ENCODE measurements at places on chromosomes 4 and X.
A peak's percentile ranks its signal among the peaks of the same experiment; 100 is the strongest.

GRCh38 chrX:24464498-24464835, 619 bp upstream of the PDK3 start:
- ATAC-seq, result no peak

GRCh38 chr4:1752284-1753041, 31.1 kb downstream of the TACC3 start:
- no peak for ATAC-seq

DNA sequence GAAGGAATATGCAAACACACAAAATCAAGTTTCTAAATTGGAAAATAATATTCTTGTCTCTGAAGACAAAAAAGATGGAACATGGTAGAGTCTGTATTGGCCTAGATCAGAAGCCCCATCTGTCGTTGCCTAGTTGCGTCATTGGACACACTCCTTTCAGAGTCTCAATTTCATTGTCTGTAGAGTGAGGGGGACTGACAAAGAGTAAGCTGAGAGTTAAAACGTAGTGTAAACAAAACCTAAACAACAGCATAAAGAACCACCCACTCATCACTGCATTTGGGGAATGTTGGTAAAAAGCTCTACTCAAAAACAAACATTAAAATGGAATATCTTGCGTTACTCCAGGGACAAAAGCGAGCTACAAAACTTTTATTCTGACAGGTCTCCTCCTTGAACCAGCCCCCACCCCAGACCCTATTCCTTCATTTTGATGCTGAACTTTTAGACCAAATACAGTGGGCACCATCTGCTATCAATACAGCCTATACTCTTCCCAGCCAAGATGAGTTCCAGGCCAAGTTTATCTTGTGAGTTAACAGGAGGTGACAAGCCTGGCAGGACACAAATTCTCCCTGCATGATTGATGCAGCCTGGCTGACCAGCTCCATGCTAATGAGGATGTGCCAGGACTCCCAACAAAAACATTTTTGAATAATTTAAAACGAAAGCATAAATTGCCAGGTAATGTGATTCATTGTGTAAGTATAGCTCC, 125.2 kb downstream of the COL25A1 start:
- no peak for ATAC-seq

DNA sequence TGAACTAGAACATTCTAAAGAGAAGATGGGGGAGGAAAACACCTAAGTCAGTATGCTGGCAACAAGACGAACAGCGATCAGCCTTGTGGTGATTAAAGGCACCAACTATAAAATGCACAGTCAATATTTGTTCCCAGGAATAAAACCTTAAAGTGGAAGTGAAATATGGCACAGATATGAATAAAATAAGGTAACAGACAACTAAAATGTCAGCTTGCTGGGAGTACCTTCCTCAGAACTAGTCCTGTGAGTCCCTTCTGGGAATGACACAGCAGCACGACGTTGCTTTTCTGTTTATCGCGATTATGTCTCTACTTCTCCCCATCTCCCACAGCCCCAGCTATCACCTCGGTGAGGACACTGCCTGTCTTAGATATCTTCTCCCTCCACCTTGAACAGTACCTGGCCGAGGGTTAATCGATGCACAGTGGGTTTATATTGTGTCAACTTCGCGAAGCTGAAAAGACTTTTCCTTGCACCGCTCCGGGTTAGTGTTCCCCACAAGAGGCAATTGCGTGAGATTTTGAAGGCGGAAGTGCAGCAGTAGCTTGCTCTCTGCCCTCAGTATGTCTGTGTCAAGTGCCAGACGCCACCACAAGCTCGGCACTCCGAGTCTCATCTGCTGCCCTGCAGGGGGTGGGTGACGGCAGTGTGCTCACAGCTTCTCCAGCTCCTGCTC, 17.4 kb downstream of the MTNR1A start:
- ATAC-seq, result no peak

DNA sequence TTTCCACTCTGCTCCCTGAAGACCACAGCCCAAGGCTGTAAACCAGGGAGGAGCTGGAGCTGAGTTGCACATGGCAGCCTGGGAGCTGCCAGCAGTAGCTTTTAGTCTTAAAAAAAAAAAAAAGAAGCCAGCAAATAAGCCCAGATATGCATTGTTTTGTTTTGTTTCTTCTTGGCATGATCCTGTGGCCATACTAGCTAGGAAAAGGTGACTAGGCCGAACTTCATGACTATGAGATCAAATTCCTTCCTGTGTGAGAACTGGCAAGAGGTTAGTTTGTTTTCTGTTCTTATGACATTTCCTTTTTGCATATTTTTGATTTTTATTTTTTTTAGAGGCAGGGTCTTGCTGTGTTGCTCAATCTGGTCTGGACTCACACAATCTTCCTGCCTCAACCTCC, 323.3 kb downstream of the DCTD start:
- no peak for ATAC-seq

GRCh38 chr4:138090918-138091676, 151.1 kb downstream of the SLC7A11 start:
- ATAC-seq, result no peak

DNA sequence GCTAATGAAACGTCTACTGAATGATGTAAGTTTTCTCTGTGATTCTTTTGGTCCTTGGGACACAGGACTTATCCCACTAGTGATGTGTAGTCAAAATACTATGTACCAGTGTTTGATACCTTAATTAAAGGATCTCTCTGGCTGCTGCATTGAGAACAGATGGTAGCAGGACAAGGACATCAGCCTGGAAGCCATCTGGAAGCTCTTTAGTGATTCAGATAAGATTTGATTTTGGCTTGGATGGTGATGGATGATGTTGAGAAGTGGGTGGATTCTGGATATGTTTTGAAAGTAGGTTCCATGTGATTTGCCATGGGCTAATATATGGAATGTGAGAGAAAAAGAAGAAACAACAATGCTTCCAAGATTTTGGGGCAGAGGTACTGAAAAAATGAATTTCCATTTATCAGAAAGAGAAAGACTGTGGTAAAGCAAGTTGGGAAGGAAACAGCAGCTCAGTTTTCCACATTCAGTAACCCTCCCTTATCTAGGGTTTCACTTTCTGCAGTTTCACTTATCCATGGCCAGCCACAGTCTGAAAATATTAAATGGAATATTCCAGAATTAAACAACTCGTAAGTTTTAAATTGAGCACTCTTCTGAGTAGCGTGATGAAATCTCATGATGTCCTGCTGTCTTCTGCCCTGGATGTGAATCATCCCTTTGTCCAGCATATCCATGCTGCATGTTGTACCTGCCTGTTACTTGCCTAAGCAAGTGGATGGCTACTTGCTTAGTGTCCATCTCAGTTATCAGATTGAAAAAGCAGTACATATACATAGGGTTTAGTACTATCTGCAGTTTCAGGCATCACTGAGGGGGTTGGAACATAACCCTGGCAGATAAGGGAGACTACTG, 15.6 kb downstream of the CD38 start:
- ATAC-seq, result no peak

DNA sequence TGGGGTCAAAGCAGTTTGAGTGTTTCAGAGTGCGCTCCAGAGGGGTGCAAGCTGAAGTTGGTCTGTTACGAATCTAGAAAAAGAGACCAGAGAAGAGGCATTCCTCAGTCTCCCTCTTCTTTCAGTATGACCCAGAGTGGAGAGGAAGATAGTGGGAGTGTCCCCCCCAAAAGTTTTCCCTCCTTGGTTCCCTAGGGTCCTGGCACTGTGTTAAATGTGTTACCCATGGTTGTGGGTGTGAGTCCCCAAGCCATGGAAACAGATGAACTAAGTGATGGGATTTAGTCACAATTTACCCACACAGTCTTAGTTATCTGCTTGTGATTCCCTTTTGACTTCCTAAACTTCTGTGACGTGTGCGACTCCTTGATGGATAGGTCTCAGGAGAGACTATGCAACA, 27.0 kb upstream of the NAF1 start:
- no peak for ATAC-seq

- ATAC-seq, result no peak
These were observed 48.0 kb upstream of the PDLIM5 start for GRCh38 chr4:94403751-94404150.

- no peak for ATAC-seq
These were observed 174.2 kb downstream of the NHS start for GRCh38 chrX:17549107-17549651.

DNA sequence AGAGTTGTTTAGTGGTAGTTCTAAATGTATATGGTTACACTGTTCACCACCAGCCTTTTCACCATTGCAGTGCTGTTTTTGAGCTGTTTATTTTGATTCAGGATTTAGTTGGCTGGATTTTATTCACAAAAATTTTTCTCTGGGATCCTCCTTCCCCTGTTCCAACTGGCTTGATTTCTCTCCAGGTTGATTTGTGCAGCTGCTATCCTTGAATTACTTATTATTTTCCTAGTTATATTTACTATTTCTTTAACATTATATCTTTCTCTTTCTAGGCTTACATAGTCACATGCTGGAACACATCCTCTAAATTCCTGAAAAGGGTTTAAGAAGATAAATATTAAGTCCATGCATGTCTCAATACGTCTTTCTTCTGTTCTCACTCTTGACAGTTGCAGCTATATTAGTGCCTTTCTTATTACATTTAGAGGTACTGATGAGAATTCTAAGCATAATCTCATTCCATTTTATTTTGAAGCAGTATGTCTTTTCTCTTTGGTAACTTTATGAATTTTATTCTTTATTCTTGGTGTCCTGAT, 82.2 kb downstream of the SUPT20HL2 start:
- ATAC-seq, result no peak

GRCh38 chr4:2390146-2390545, 28.3 kb downstream of the ZFYVE28 start:
- no peak for ATAC-seq

DNA sequence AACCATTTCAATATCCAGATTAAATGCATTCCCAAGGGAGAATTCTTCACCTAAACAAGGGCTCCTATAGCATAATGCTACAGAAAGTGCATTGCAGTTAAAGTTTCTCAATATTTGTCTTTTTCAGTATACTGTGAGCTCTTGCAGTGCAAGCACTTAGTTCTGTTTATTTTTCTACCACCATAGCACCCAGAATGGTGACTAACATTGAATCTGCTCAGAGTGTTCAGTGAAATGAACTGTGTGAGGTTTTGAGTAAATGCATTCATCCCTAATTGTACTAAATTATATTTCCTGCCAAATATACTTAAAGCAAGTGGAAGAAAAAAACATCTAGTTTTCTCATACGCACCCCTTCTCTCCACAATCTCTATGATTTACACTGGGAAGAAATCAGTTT, 383.9 kb downstream of the PCDH7 start:
- ATAC-seq, result no peak

GRCh38 chrX:2577844-2578466, 77.2 kb upstream of the DHRSX start:
- no peak for ATAC-seq

DNA sequence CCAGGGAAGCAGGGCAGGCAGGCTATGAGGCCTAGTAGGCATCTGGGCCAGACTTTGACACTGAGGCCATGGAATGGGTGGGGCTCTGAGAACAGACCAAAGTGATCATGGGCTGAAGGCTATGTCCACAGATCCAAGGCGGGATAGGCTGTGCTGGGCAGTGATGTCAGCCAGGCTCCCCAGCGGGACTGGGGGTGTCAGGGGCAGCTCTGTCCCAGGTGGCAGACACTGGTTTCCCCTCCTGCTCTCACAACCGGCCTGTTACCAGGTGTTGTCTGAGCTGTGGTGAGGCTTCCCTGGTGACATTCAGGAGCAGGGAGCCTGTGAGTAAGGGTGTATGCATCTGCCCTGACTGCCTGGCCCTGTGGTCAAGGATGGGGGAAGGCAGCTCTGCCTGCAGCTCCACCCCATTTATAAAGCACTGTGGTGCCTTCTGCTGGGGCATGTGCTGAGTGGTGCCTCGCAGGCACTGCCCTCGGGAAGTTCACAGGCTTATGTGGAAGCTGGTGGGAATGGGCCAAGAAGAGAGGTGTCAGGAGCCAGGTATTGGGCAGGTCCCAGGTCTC, 2.9 kb downstream of the IL9R start:
- ATAC-seq, result no peak

- peak; percentile 78 for ATAC-seq
These were observed 353.7 kb upstream of the SLC7A11 start for GRCh38 chr4:138595731-138596460.

DNA sequence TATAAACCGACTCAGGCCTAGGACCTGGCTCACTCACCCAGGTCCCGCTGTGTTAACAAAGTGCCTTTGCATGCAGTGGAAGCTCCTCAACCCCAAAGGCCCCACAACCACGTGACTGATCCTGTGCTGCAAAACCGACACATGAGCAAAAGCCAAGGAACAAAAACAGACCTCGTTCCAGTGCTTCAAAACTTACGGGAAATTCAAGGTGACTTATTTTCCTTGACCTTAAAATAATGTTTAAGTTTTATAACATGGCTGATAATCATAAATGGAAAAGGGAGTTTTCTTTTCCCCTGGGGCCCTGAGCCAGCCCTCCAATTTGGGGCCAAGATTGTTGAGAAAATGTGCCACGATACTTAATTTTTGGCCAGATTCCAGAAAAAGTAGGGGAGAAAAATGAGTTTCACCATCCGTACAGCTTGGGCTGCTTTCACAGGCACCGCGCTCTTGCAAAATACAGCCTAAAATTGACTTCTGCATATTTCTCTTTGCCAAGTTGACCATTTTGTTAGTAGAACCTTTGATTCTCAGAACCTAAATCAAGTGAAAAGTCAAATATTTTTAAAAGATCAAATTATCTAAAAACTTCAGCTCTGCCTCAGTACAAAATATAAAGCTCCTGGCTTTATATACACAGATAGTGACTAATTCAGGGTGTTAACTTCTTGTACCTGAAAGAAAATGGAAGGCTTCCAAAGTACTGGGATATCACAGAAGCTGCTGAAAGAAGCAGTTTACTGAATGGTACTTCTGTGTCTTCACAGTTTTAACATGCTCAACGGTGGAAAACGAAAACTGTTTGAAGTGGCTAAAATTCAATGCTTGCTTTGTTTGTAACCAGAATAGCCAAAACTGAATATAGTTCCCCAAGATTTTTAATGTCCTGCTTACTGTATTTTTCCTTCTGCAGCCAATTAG, 93.8 kb downstream of the APBB2 start:
- peak; percentile 86 for ATAC-seq

DNA sequence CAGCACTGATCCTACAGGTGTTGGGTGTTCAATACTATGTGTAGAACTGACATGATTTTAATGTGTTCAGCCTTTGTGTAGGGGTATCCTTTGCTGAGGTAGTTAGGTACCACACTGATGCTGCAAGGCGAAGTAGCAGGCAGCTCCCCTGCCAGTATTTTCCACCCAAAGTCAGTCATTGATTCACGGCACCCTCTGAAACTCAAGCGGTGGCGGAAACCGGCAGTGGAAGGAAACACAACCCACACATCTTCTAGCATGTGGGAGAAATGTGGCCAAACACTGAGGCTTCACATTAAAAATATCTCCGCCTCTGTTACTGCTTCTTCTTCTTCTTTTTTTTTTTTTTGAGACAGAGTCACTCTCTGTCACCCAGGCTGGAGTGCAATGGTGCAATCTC, 126.3 kb downstream of the AASDH start:
- ATAC-seq, result no peak

DNA sequence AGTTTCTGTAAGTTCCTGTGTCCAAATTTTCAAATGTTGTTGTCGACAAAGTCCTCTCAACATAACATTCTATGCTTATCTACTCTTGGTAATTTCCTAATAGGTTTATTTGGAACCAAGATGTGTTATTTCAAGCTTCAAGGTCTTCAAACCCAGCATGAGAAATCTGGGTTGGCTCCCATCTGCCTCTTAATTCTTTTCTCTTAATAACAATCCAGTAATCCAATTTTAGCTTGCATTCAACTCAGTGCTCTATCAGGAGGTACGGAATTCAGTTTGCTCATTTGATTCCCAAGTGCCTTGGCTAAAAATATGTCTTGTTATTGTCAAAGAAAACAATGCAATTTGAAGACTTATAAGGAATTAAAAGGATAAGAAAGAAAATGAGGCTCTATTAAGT, 235.5 kb upstream of the MID1 start:
- no peak for ATAC-seq

GRCh38 chrX:21725496-21725895, 32.4 kb downstream of the SMPX start:
- ATAC-seq, result no peak

- no peak for ATAC-seq
These were observed 3.9 kb upstream of the FAAH2 start for GRCh38 chrX:57282568-57282967.

All from gastroesophageal sphincter (tissue), 4 donors.